DMS79 treated with DMSO at 0.1 percent for 48 hours (cell line): ENCODE measurements at places on chromosomes 6 and 20.

DNA sequence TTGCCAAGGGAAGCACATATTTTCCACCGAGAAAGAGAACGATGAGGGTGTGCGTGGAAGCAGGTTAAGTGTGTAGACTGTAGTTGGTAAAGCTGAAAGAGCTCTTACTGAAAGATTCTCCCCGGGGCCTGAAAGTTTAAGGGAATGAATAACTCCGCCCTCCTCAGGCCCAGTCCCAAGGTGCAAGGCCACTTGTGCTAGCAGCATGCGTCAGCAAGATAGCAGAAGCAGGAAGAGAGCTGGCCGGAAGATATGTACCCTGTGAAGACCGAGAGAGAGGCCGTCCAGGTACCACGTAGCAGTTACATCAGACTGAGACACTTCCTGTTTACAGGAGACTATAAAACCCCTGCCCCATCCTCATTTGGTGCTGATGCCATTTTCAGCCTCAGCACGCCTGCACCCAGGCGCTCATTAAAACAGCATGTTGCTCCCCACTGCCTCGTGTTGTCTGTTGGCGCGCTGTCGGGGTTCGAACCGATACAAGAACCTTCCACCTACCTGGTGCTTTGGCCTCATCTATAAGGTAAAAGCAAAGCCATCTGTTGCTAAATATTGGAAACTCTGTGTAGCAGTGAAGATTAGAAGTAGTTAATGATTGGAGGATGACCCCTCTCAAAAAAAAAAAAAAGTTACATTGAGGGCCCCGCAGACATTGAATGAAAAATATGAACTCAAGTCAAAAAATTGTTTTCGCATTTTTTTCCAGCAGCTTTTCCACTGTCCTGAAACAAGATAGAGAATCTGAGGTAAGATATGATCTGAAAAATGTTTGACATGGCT lies 18.6 kb upstream of the FAM135A start:
- no peak for DNase-seq

DNA sequence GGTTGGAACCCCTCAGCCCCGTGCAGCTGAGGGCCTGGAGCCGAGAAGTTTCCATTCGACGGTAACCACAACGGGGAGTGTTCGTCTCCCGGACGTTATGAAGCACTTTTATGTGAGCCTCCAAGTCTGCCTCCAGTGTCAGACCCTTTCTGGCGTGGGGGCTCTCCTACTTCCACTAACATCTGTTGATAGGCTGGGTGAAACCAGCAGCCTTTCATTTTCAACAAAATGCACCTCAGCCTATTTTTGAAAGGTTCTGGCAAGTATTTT lies 257.4 kb downstream of the THBS2 start:
- DNase-seq, result no peak

DNA sequence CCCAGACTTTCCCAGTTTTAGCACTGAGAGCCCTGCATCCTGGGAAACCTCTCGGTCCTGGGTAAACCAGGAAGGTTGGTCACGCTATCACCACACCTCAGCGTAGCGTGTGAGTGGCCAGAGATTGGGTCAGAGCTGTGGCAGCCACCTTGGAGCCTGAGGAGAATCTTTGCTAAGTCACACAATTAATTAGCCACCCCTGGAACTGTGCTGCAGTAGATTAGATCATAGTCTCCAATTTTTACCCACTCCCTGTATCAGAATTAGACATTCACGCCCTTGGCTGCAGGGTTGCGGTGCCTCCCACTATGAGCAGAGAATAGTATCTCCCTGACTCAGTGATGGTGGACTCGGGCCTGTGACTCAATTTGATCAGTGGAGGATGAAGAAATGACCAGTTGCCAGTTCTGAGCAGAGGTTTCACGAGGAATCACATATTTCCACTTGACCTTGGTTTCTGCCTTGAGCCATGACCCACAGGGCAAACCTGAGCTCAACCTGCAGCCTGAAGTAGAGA lies 6.0 kb upstream of the PTGIS start:
- no peak for DNase-seq

DNA sequence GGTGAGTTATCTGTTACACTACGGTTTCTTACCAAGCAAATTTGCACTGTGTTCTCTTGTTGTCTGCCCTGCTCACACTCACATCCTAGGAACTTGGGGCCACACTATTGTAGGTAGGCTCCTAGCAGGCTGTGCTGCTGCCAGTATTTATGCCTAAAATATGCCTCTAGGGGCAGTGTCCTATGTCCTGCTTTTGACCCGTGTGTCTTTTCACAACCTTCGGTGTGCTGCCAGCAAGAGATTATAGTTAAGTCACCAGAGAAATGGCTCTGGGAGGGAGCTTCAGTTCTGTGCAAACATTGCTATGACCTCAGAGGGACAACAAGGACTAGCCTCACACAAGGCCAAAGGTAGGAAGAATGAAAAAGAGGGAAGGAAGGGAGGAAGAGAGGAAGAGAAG lies 8.9 kb upstream of the TAAR5 start:
- no peak for DNase-seq

DNA sequence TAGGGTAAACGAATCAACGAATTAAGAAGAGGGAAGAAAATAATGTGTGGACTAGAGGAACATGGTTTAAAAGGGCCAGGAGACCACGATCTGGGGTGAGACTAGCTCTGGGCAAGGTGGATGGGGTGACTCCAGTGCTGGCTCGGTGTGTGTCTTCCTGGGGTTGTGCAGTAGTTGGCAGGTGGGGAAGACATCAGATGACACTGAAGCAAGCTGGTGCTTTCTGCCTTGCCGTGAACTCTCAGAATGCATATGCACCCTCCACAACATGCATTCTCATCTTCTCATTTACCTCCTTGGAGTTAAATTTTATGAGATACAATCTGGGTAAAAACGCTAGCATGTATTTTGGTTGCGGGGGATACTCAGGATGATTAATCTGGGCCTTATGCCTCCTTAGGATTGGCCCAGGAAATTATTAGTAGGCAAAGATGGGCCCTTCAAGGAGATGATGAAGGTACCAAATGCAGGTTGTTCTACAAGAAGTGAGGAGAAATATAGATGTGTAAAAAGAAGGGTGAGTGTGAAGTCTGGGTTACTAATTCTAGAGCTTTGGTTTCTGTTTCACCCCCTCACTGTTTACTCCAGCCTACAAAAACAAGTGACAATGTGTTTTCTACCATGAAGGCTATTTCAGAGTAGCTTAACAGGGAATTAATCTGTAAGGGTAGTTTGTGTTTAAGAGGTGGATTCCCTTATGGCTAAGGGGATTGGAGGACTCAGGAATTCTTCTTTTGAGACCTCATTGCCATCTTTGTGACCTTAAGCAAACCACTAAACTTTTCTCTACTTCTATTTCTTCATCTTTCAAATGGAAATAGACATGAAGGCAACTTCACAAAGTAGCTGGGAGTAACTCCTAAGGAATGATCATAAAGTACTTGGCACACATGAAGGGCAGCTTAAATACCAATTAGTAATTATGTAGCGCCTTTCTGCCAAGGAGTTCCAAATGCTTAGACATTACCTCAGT lies 71.0 kb upstream of the SUPT3H start:
- DNase-seq, result no peak

DNA sequence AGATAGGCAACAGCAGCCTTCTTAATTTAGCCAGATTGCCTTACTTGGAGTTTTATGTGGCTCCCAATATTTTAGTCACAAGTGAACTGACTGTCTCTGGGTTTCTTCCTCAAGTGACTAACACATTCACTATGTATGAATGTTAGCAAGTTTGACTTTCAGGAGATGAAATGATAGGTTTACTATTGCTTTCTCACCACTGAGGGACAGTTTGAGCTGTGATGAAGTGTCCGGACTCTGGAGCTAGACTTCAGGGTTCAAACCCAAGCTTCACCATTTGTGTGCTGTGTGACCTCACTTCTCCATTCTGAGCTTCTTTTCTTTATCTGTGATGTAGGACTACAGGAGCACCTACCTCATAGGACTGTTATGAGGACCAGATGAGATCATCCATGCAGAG lies 8.2 kb downstream of the DHX35 start:
- no peak for DNase-seq

- DNase-seq, result no peak
Observed at GRCh38 chr20:35660122-35660937, 4.4 kb downstream of the CPNE1 start.

DNA sequence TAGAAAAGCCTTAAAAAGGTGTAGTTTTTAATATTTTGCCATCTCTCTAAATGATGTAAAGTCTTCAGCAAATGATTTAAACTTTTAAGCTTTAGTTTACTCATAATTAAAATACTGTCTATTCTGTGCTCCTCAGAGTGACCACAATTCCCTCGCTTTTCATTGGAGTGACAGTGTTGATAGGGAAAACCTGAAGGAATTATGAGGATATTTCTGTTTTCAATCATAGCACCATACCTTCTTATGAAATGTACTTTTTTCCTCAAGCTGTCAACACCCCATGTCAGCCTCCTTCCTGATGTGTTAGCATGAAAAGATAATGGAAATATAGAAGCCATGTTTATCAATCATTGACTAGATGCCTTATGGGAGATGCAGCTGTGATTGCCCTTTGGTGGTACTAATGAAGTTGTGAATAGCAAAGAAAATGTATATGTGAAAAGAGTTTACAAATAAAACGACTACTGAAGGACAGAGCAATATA lies 145.4 kb upstream of the EYS start:
- no peak for DNase-seq

DNA sequence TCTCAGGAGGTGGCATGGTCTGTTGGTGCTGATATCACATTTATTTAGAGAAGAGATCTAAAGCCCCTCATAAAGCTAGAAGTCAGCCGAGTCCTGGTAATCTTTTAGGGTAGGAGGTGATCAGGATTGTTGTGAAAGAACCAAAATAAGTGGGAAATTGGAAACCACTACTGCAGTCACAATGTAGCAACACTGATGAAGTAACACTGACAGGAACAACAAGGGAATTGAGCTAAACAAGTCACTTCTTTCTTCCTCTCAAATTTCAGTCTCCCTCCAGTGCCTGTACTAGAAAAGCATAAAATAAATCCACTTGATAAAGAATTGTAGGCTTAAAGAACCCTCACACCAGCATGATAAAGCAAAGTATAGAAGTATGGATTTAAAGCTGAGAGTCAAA lies 1509.0 kb downstream of the GRIK2 start:
- no peak for DNase-seq

DNA sequence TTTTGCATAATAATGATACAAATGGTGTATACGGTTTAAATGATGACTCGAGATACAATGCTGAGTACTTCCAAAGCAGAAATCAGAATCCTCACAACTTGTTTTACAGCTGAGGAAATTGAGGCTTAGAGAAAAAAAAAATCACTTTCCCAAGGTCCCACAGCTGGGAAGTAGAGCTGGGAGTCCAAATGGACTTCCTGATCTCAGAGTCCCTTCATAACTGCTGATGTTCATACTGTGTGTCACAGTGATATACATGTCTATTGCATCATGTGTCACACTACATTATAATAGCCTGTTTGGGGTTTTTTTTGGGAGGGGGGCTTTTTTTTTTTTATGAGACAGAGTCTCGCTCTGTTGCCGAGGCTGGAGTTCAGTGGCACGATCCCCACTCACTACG lies 8.5 kb downstream of the HM13 start:
- DNase-seq, result no peak

DNA sequence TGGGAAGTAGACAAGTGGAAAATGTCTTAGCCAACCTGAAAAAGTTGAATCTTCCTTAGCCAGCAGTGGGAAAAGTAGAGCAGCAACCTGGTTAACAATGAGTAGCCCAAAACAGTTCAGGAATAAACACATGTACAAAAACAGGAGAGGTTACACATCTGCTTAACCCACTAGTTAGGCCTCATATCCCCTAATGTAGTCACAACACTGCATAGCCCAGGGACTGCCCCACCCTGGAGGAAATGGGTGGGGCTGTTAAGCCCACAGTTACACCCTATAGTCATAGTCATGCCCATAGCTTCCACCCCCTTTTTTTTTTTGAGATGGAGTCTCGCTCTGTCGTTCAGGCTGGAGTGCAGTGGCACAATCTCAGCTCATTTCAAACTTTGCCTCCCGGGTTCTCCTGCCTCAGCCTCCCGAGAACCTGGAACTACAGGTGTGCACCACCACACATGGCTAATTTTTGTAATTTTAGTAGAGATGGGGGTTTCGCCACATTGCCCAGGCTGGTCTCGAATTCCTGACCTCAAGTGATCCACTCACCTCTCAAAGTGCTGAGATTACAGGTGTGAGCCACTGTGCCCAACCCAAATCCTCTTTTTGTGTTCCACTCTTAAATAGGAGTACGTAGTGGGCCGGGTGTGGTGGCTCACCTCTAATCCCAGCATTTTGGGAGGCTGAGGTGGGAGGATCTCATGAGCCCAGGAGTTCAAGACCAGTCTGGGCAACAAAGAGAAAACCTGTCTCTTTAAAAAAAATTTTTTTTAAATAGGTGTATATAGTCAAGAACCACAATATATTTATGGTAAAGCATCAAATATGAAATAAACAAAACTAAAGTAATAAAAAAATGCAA lies 24.5 kb downstream of the ILRUN start:
- no peak for DNase-seq

GRCh38 chr6:35810971-35811698 lies 6.0 kb downstream of the LHFPL5 start:
- peak; percentile 54 for DNase-seq

GRCh38 chr20:35088231-35089145 lies 4.1 kb downstream of the TRPC4AP start:
- DNase-seq, result no peak

- no peak for DNase-seq
Observed at GRCh38 chr6:19181211-19181610, 656.0 kb upstream of the ID4 start.

DNA sequence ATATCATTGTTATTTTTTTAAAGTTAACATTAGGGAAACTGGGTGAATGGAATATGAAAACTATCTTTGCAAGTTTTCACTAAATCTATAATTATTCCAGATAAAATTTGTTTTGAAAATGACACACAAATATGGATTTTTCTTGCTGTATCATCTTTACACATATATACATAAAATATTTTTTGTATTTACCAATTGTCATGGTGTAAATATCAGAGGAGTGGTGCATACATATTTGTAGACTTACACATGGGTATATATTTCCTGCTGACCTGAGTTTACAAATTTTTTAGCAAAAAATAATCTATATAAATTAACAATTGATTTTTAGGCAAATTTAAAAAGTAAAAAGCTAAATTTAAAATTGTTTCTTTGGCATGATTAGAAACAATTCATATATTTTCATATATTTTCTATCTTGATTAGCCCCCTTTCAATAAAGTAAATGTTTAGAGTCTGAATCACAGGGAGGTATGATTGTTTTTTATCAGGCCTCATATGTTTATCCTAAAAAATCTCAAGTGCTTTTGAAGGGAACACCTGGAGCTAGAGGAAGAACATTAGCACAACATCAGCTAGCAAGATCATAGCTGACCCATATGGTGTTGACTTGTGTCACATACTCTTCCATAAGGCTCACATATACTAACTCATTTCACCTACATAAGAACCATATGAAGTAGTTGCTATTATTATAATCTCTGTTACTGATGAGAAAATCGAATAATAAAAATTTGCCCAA lies 671.8 kb upstream of the GJE1 start:
- DNase-seq, result no peak
